Fibroblast of gingiva (primary cell): ENCODE measurements at places on chromosomes 12 and 14.

GRCh38 chr12:100133200-100133599 lies 9.5 kb downstream of the BLTP3B start:
- DNase-seq = no peak

DNA sequence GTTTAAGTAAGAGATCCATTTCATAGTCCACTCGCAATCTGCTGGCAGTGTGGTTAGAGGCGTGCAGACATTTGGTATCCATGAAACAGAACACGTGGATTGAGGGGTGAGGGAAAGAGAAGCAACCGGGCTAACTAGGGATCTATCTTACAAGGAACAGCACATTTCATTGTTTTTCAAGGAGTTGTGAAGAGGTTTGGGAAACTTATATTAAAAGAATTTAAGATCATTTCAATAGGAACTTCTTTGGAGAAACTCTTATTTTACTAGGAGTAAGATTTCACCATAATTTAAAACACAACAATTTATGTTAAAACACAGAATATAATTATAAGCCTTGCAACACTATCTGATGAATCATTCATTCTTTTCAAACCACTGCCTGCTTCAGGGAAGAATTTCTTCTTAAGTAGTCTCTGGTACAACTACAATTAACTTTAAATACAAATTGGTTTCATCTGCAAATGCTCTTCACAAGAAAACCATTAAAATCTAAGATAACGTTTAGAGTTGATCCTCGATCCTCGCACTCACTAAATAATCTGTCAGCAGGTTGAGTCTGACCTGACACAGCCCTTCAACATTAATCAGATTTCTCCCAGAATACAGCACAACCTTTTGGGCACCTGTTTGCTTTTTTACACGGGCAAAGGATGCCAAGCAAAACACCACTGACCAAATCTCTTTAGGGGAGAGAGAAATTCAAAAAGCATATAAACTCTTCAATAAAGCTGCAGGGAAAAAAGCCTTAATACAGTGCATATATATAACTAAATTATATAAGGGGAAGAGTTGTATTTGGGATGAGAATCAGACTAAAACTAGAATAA lies 27.3 kb downstream of the PPTC7 start:
- DNase-seq = peak; percentile 84

- DNase-seq = peak; percentile 60
These were observed 111.5 kb downstream of the SRGAP1 start for GRCh38 chr12:63955831-63956666.

GRCh38 chr14:35147711-35148110 lies 25.4 kb downstream of the PRORP start:
- no peak for DNase-seq
